Thoracic aorta (tissue), 2 donors: ENCODE measurements at places on chromosomes 12 and 14.
A peak's percentile ranks its signal among the peaks of the same experiment; 100 is the strongest.

DNA sequence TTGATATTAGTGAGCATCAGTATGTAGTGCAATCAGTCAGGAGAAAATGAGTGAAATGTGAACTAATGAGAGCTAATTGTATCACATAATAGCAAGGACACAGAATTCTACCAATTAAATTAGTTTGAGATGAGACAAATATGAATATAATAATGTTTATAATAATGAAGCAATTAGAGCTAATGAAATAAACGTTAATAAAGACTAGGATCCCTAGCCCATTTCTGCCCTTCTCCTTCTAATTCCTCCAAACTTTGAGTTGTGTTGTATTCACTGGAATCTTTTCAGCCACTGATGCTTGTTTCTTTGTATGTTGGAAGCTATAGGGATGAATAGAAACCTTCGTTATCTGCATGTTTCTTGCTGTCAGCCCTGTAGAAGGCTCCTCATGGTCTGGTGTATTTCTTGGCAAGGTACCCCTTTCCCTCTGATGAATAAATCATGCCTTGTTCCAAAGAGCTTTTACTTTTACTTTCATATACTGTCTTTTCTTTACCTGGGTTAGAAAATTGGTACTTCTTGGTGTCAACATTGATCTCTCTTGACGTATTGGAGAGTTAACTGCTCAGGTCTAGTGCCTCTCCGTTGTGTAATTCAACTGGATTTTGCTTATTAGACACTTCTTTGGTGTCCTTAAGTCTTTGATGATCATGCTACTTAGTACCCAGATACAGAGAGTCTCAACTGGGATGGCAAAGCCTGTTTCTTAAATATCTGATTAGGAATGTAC lies 154.8 kb downstream of the PTCSC3 start:
- no peak for DNase-seq

- no peak for DNase-seq
These were observed 29.2 kb downstream of the FBLN5 start for GRCh38 chr14:91918186-91918883.

GRCh38 chr12:25550186-25550585 lies 2.9 kb downstream of the LMNTD1 start:
- no peak for DNase-seq

GRCh38 chr14:56666716-56667115 lies 87.1 kb downstream of the TMEM260 start:
- no peak for DNase-seq

- no peak for DNase-seq
These were observed 22.2 kb downstream of the FCF1 start for GRCh38 chr14:74735125-74735524.

- peak; percentile 71 for DNase-seq
These were observed 12.0 kb downstream of the ADSS1 start for GRCh38 chr14:104735830-104736642.

DNA sequence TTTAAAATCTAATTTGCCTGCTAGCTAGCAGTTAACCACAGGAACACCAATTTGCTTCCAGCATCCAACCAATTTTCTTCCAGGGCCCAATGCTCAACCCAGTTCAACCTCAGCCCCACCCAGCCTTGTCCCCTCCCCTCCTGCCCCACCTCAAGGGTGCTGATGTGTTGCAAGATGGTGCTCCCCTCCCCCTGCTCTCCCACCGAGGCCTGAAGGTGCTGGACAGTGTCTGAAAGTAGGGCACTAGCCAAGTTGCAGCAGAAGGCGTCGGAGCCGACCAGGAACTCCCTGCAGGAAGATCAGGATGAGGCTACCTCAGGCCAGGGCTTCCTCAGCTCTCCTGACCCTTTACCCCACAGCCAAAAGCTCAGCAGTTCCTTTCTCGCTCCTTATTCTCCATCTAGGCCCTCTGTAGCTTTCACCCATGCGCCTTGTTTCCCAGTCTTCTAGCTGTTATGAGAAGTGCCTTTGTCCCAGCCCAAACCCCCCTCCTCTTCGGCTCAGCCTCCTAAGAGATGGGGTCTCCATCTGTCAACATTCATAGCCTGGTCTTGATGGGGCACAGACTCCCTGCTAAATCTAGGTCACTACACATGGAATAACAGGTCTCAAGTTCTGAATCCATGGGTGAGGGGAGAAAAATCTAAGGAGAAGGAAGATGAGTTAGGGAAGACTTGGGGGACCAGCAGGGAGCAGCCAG lies 3.6 kb downstream of the STAT6 start:
- no peak for DNase-seq

GRCh38 chr14:24473211-24473610 lies 30.6 kb upstream of the SDR39U1 start:
- no peak for DNase-seq

GRCh38 chr12:121955258-121956237 lies 37.2 kb downstream of the CFAP251 start:
- DNase-seq = no peak

DNA sequence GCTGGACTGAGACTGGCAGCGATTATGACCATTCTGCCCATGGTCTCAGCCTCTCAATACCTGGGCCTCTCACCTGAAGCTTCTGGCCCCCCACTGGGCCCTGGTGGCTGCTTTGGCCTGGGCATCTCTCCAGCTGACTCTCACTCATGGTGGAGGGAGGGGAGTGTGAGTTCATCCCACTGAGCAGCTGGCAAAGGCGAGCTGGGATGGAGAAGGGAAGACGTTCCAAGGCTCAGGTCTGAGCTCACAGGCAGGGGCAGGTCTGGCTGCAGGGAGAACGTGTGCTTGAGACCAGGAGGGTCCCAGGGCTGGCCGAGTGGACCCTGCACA lies 103.5 kb downstream of the TMEM121 start:
- no peak for DNase-seq

GRCh38 chr14:38547961-38548490 lies 292.1 kb upstream of the CLEC14A start:
- no peak for DNase-seq

DNA sequence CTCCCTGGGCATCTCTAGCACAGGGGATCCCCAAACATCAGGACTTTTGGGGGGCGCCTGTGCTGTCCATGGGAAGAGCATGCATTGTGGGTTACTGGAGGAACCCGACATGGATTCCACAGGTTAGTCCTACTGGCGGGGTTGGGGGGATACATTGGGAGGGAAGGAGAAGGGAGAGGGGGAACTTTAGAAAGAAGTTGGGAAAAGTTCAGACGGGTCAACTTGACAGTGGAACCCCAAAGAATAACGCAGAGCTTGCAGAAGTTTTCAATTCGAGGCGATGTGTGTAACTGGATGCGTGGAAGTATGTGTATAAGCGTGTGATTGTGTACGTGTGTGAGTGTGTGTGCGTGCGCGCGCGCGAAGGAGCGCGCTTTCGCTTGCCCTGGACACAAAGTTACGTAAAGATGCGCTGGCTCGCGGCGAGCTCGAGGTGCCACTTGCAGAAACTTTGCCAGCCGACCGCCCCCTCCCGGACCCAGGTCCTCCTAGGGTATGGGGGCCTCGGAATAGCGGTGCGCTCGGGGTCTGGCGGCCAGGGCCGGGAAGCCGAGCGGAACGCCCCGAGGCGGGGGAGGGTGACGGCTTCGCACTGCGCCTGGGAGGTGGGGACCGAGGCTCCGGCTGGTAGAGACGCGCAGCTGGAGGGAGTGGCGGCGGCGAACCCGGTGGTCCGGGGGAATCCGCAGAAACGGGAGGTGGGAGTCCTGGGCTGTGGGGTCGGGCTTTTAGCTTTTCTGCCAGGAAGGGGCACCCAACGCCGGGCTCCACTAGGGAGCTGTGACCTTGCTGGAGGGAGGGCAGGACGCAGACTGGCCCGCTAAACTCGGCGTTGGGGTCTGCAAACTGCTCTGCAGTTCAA lies 669 bp downstream of the RFX4 start:
- no peak for DNase-seq

DNA sequence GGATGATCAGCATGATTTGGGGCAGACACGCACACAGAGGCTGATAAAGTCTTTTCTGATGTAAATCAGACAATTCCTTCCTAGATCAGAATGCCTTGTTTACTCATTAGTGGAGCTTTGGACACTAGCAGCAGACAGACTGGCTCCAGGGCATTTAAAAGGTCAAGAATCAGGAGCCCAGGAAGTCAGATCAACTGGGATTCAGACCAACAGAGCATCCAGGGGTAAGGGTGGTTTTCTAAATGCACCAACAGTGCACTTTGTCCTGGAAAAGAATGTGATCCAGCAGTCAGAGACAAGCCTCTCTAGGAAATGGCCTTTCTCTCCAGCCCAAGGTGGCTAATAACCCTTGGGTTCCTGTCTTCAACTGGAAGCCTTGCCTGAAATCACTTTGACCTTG lies 405.3 kb downstream of the MED13L start:
- DNase-seq = no peak

DNA sequence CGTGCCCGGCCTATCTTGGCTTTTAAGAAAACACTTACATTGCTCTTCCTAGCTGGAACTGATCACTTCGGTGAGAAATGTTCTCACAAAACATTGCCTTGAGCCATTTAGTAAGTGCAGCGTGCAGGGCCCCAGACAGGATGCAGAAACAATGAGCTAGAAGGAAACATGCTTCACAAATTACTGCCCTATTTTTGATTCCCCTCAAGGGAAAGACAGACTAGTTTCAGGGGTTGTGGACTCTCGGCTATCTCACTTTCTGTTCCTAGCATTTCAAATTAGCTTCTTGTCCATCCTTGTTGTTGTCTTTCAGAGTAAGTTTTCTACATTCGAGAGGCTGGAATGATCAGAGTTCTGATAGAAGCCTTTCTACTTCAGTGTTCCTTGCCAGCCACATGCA lies 21.6 kb downstream of the TGFB3 start:
- DNase-seq = no peak

DNA sequence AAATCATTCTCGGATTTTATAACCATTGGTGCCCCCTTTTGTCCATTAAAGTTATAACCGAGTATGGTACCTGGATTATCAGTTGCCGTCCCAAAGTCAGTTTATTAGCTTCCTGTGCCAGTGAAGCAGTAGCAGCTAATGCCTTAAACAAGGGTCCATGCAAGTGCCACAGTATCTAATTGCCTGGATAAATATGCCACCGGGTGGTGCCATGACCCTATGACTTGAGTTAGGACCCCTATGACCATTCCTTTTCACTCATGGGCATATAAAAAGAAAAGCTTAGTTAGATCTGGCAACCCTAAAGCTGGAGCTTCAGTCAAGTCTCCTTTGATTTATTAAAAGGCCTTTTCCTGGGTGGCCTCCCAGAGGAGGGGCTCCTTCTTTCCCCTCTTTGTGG lies 1314.6 kb downstream of the TMEM121 start:
- DNase-seq = no peak

GRCh38 chr12:113903381-113903863 lies 62.7 kb downstream of the RBM19 start:
- DNase-seq = no peak

DNA sequence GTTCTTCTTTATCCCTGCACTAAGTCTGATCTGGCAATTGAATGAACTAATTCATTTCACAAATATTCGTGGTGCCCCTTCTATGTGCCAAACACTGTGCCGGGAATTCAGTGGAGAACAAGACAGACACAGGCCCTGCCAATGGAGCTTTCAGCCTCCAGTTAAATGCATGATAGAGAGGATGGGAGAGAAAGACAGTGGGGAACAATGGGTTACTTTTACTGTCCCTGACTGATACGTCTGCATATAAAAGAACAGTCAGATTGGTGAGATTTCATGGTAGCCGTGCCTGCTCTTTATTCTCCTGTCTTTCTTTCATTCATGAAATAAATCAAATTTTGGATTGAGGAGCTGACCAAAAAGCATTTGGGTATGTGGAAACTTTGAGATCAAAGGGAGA lies 78.5 kb downstream of the TMEM117 start:
- DNase-seq = no peak

- no peak for DNase-seq
These were observed 24.4 kb upstream of the SERPINA4 start for GRCh38 chr14:94536836-94537235.

DNA sequence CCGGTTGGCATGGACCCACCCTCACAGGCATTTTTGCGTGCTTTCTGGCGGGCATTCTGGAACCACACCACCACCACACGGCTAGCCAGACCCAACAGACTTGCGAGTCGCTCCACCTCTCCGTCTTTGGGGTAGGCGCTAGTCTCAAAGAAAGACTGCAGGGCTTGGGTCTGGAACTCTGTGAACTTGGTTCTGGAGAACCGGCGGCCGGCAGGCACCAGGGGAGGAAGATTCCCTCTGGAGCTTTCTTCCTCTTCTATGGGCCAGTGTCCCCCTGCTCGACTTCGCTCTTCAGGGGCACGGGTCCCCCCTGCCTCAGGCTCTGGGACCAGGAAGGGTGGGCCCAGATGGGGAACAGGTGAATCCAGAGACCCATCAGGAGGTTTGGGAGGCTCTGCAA lies 26.6 kb downstream of the ZFHX2 start:
- DNase-seq = no peak

- DNase-seq = no peak
These were observed 149.0 kb downstream of the DHRS2 start for GRCh38 chr14:23785208-23785607.

GRCh38 chr12:43696154-43696553 lies 62.4 kb downstream of the PUS7L start:
- no peak for DNase-seq

DNA sequence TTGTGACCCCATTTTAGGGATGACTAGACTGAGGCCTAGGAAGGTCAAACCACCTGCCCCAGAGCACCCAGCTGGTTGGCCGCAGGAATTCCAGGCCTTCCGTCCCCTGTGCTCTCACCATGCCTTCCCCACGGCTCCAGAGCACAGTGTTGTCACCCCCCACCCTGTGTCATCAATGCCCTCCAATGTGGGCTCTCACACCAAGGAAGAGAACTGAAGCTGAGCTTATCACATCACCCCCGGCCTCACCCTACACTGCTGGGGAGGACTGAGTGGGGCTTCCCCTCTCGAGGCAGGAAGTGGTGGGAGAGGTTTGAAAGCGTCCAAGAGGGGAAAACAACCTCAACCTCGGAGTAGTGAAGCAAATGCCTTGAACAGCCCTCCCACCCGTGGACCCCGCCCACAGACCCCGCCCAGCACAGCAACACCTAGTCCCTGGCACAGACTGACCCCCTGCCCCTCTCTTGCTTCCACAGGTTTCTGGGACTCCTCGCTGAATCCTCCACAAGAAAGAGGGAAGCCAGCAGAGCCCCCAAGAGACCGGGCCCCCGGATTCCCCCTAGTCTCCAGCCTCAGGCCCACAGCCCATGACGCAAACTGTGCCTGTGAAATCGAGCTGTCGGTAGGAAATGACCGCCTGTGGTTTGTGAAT lies 97.2 kb downstream of the LGMN start:
- no peak for DNase-seq

GRCh38 chr12:1591034-1591433 lies 3.3 kb downstream of the FBXL14 start:
- DNase-seq = no peak

GRCh38 chr12:117127933-117128823 lies 29.0 kb upstream of the TESC start:
- no peak for DNase-seq

DNA sequence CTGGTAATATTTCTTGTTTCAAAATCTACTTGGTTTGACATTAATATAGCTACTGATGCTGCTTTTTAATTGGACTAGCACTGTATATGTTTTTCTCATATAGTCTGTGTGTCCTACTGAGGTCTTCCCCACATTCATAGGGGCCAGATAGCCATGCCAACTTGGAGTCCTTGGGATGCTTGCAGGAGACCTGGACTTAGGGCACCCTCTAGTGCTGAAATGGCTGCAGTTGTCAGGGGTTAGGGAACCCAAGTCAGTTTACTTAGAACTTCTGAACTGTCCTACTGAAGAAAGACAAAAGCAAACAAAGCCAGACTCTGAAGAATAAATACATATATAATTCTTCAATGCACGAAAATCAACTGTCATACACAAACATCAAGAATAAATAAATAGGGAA lies 279.9 kb upstream of the SYT1 start:
- DNase-seq = no peak
